ENCODE measurements at places on chromosomes 6 and 20.

GRCh38 chr20:48740292-48740649 is 87.5 kb downstream of the PREX1 start:
- no peak for DNase-seq

- no peak for DNase-seq
Observed at GRCh38 chr6:117231466-117231865, 33.9 kb upstream of the VGLL2 start.

DNA sequence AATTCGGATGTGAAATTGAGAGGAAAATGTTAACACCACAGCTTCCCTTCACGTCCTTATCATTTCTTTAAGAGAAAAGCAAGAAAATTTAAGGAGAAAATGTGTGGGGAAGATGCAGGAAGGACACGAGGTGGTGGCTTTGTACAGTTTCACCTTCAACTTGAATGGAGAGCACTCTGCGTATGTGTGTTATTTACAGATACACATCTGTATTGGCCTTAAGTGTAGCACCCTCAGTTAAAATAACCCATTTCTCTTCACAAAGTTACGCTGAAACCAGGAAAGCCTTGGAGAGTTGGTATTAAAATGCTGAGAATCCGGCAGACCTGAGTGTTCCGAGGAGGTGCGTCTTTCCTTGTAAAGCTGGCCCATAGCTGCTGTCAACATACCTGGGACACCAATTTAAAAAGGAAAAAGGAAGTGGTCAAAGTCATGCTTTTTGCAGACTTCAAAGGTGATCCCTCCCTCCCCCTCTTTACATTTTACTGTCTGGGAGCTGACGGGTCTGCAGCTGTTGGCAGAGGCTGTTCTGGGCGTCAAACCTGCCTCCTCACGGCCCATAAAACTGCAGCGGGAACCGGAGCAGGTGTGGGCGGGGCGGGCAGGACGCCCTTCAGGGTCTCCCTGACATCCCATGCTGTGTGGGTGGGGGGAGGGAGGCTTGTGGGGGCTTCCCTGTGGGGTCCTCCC is 61.3 kb upstream of the TBXT start:
- no peak for DNase-seq

GRCh38 chr6:124742971-124743370 is 219.3 kb upstream of the RNF217 start:
- DNase-seq = no peak

DNA sequence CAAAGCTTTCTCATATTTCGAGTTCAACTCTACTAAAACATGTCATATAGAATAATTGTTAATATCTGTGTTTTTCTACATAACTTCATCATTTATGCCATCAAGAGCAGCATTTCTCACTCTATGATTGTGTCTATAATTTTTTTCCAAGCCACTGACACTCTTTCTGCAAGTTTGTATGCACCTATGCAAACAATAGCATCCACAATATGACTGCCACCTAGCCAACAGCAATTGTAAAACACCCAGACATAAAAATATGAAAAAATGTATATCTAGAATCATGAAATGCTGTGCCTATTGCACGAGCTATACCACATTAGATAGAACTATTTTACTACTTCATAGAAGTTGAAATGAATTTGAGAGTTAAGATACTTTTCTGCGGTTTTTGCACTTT is 286.5 kb upstream of the MARCKS start:
- DNase-seq = no peak

GRCh38 chr6:28003661-28004060 is 46.6 kb downstream of the OR2B6 start:
- no peak for DNase-seq

- DNase-seq = no peak
Observed at GRCh38 chr20:40197691-40198090, 491.3 kb downstream of the MAFB start.

DNA sequence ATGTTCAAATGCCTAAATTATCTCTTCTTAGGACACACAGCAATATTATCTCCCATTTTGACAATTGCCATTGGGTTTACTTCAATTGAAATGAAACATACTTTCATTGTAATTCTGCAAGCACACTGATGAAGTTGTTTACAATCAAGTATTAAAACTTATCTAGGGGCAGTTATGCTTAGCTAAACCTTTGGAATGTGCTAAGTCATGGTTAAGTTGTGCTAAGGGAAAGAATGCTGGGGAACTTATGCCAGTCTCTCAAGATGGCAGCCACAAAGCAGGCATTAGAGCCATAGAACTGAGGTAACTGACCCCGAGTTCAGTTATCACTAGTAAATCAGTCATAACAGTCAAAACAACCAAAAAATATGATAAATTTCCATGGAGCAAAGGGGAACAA is 59.1 kb upstream of the NT5E start:
- no peak for DNase-seq

DNA sequence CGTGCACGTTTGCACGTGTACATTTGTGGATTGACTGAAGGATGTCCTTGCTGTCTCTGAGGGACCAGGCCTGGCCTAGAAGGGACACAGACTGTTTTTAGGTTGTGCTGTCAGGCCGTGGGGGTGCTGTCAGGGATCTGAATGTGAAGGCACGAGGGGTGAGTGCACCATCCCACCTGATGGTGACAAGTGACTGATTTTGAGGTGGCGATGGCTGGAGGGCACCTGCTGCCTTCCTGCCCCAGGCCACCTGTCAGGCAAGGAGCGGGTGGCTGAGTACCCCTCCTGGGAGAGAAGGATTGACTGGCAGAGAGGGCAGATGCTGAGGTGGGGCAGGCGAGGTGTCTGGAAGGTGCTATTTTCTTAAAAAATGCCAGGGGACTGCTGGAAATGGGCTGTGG is 1.2 kb downstream of the RAB44 start:
- DNase-seq = no peak

DNA sequence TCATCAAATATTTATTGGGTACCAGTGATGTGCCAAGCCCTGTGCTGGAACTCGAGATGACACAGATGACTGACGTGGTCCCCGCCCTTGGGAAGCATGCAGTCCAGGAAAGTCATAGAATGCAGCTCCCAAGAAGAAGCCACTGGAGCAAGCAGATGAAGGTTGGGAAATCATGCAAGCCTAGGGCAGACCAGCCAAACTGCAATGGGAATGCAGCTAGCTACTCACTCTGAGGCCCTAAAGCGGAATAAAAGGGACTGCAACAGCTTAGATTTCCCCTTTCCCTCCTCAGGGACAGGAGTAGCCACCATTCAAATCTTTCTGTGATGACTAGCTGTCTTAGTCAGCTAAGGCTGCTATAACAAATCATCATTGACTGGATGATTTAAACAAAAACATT is 152.2 kb downstream of the MAFB start:
- DNase-seq = no peak

- DNase-seq = no peak
Observed at GRCh38 chr6:145669627-145670034, 65.7 kb downstream of the EPM2A start.

GRCh38 chr20:59745201-59745600 is 140.9 kb downstream of the PHACTR3 start:
- DNase-seq = no peak

- no peak for DNase-seq
Observed at GRCh38 chr6:91352321-91352720, 765.4 kb upstream of the MAP3K7 start.

DNA sequence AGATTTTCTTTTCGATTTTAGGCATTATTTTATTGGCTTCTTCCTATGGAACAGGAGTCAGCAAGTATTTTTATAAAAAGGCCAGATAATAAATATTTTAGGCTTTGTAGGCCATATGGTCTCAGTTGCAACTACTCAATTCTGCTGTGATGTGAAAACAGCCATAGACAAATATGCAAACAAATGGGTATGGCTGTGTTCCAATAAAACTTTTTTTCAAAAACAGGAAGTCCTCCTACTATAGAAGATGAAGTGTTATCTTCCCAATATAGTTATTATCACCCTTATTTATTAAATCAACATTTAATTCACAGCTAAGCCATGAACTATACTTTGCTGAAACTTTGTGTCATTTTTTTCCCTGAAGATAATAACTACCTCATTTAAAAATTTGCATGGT is 57.2 kb downstream of the CHD6 start:
- no peak for DNase-seq

- DNase-seq = no peak
Observed at GRCh38 chr20:23363257-23363649, 1.3 kb downstream of the GZF1 start.

- no peak for DNase-seq
Observed at GRCh38 chr20:58598211-58599015, 52.7 kb upstream of the STX16 start.

- DNase-seq = no peak
Observed at GRCh38 chr6:96794980-96795379, 42.3 kb downstream of the GPR63 start.

DNA sequence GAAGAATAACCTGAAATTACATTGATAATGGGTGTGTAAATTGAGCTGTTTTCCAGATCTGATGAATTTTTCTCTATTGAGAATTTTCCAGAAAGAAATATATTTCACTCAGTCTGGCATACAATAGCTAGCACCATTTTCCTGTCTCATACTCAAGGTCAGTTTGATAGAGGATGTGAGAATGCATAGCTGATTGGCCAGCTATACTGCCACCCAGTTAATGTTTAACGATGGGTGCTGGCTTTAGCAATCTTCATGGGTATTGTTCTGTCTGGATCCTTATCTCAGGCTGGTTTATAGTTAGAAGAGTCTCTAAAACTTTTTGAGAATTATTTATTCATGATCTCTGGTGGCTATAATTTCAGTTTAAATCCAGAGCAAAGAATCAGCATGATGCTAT is 147.4 kb downstream of the HDGFL1 start:
- DNase-seq = no peak

All from CD4-positive, alpha-beta T cell treated with Interferon alpha-2 for 1 hour (primary cell).